ENCODE measurements at places on chromosomes 12 and 14. TPM values are rescaled to one million over a fixed set of nuclear protein-coding genes. Genes with fewer than 3 reads are reported as not detected.

DNA sequence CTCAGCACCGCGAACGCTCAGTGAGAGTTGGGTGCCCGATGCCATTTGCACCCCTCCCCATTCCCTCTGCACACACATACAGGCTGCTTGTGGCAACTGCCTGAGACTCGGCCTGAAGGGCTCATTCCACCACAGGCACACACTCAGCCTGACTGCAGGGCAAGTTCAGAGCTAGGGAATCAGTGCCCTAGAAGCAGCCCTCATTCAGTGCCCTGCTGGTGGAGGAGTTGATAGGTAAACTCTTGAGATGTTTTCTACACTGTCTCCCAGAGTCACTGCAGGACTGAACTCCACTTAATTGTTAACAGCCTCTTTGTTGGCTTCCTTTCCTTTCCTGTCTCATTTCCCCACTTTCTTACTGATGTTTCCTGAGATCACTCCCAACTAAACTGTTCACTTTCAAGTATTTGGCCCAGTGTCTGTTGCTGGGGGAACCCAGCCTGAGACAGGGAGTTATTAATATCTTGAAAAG lies 16.9 kb downstream of the PPP1R36 start:
- H3K27me3 ChIP-seq = no peaks in the 10 kb centered on the region
- H3K27ac ChIP-seq = no peak overlapping the region
- peaks cover 4% of the 10 kb centered on the region for H3K4me1 ChIP-seq
- no peaks in the 10 kb centered on the region for H3K36me3 ChIP-seq
- no peak overlapping the region for H3K4me3 ChIP-seq

DNA sequence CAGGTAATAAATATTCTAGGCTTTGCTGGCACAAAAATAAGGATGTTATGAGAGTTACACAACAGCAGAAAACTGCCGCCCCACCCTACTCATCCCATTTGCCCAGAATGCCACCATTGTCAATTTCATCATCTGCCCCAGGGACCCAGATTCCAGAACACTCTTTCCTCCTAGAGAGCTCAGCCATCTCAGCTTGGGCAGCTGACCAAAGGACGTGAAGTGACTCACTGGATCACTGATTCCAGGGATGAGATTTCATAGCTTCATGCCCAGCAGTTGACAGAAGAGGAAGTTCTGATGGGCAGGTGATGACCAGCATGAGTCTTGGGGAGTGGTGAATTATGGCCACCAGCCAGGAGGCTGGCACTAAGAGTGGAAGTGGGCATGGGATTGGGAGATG lies 450.3 kb downstream of the RMST start:
- no peak overlapping the region for H3K27ac ChIP-seq
- H3K4me3 ChIP-seq = no peak overlapping the region
- no peaks in the 10 kb centered on the region for H3K4me1 ChIP-seq
- H3K36me3 ChIP-seq = no peaks in the 10 kb centered on the region
- H3K27me3 ChIP-seq = no peaks in the 10 kb centered on the region

DNA sequence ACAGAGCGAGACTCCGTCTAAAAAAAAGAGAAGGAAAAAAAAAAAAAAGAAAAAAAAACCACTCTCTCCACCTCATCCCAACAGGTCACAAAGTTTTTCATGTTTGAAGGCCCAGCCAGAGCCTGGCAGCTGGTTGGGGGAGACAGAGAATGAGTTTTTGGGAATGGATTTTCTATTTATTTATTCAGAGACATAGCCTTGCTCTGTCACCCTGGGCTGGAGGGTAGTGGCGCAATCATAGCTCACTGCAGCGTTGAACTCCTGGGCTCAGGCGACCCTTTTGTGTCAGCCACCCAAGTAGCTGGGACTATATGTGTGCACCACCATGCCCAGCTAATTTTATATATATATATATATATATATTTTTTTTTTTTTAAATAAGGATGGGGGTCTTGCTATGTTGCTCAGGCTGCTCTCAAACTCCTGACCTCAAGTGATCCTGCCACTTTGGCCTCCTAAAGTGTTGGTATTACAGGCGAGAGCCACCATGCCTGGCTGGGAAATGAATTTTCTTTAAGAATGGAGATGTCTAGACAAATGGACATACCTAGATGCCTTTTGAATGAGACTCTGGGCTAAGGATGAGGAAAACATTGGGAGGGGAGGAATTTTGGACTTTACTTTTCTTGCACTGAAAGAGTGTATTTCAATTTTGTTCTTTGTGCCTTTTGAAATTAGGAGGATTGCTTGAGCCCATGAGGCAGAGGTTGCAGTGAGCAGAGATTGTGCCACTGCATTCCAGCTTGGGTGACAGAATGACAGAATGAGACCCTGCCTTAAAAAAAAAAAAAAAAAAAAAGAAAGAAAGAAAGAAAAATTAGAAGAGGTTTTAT lies 16.9 kb upstream of the PPP1R1A start:
- no peak overlapping the region for H3K4me3 ChIP-seq
- no peak overlapping the region for H3K27ac ChIP-seq
- no peaks in the 10 kb centered on the region for H3K36me3 ChIP-seq
- no peak for DNase-seq

- no peak overlapping the region for H3K4me3 ChIP-seq
- no peaks in the 10 kb centered on the region for H3K36me3 ChIP-seq
- no peak for DNase-seq
- H3K27ac ChIP-seq = no peak overlapping the region
- H3K4me1 ChIP-seq = no peaks in the 10 kb centered on the region
Observed at GRCh38 chr12:25853316-25854095, 105.0 kb upstream of the RASSF8 start.

- no peak overlapping the region for H3K27ac ChIP-seq
- peaks cover 9% of the 10 kb centered on the region for H3K4me1 ChIP-seq
- no peak for DNase-seq
- no peaks in the 10 kb centered on the region for H3K27me3 ChIP-seq
Observed at GRCh38 chr14:91354221-91354916, 63.3 kb downstream of the CCDC88C start.

DNA sequence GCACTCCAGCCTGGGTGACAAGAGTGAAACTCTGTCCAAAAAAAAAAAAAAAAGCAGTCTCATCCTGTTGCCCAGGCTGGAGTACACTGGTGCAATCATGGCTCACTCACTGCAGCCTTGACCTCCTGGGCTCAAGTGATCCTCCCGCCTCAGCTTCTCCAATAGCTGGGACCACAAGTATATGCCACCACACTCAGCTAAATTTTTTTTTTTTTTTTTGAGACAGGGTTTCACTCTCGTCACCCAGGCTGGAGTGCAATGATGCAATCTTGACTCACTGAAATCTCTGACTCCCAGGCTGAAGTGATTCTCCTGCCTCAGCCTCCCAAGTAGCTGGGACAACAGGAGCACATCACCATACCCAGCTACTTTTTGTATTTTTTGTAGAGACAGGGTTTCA lies 5.2 kb upstream of the CNPY2 start:
- DNase-seq = no peak
- no peak overlapping the region for H3K27ac ChIP-seq
- no peaks in the 10 kb centered on the region for H3K4me1 ChIP-seq
- H3K4me3 ChIP-seq = no peak overlapping the region
- H3K27me3 ChIP-seq = no peaks in the 10 kb centered on the region

DNA sequence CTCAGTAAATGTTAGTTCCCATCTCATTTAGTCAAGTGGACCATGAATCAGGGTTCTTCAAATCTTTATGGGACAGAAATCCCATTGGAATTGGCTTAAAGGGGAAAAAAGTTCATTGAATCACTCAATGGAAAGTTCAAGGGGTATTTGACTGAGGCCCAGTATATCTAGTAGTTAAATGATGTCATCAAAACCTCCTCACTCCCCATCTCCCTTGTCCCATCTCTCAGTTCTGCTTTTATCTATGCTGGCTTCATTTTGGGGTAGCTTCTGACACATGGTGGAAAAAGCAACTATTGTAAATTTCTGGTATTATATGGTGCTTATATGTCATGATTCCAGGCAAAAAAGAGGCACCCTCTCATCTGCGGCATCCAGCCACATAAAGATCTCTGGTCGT lies 51.9 kb downstream of the DAAM1 start:
- H3K4me1 ChIP-seq = peaks cover 7% of the 10 kb centered on the region
- H3K36me3 ChIP-seq = no peaks in the 10 kb centered on the region
- no peak overlapping the region for H3K4me3 ChIP-seq

GRCh38 chr14:94001501-94002396 lies 4.6 kb downstream of the CCDC197 start:
- DNase-seq = peak; percentile 73
- H3K4me1 ChIP-seq = no peaks in the 10 kb centered on the region
- H3K27ac ChIP-seq = no peak overlapping the region

DNA sequence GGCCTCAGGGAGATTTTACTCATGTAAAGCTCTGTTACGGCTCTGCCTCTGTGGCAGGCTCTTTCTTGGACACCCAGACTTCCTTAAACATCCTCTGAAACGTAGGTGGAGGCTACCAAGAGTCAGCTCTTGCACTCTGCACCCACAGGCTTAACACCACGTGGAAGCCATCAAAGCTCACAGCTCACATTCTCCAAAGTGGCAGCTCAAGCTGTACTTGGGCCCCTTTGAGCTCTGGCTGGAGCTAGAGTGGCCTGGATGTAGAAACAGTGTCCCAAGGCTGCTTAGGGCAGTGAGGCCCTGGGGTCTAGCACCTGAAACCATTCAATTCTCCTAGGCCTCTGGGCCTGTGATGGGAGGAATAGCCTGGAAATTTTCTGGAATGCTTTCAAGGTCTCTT lies 155.3 kb upstream of the CDKN3 start:
- H3K36me3 ChIP-seq = no peaks in the 10 kb centered on the region
- H3K27me3 ChIP-seq = no peaks in the 10 kb centered on the region
- no peak overlapping the region for H3K4me3 ChIP-seq
- no peak overlapping the region for H3K27ac ChIP-seq
- DNase-seq = no peak

VDR gene
- total RNA-seq = 14.8 TPM

SYCP3 gene
- total RNA-seq = 0.25 TPM

TBX3 gene
- total RNA-seq = 18.0 TPM

HOXC4 gene
- 24.5 TPM for total RNA-seq

HCAR3 gene
- not detected for total RNA-seq

Data from kidney (tissue), 22 donors.